OCI-M1 (cell line): ENCODE measurements at places on chromosomes 16 and 17.
A peak's percentile ranks its signal among the peaks of the same experiment; 100 is the strongest.

DNA sequence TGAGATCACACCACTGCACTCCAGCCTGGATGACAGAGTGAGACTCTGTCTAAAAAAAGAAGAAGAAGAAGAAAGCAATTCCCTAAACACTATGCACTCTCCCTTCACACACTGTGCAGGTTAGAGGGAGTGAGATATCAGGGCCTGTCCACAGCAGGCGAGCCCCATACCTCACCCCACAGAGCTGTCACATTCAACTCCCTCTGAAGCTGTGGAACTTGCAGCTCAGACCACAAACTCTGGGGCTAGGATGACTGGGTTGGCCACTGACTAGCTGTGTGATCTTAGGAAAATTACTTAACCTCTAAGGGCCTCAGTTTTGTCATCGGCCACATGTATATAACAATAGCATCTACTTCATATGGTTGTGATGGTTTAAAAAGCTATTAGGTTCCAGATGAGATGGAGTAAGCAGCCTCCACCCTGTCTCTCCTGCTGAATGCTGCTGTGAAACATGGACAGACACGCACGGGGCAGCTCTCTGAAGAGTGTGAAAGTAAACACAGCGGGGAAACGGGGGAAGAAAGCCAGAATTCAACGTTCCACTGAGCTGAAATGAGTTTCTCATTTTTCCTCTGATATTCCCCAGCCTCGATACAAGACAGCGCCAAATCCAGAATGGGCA, 13.6 kb upstream of the PYY start:
- no peak for DNase-seq

DNA sequence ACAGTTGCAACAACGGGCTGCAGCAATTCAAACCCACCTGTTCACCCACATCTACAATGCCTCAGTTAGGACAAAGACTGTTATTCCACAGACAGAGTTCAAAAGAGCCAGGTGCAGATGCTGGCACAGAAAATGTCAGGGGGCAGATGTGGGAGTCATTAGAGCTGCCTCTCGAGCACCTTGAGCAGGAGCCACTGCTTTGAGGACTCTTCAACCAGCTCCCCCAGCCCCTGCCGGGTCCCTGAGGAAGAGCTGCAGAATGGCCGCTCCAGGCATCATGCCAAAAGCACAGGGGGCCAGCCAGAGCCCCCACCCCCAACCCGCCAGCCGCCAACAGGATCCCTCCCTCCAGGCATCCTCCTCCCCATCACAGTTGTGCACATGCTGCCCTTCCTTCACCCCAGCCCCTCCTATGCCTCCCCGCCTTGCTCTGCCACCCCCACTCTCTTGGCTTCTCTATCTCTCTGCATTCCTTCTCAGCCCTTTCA, 20.8 kb downstream of the C17orf67 start:
- no peak for DNase-seq

DNA sequence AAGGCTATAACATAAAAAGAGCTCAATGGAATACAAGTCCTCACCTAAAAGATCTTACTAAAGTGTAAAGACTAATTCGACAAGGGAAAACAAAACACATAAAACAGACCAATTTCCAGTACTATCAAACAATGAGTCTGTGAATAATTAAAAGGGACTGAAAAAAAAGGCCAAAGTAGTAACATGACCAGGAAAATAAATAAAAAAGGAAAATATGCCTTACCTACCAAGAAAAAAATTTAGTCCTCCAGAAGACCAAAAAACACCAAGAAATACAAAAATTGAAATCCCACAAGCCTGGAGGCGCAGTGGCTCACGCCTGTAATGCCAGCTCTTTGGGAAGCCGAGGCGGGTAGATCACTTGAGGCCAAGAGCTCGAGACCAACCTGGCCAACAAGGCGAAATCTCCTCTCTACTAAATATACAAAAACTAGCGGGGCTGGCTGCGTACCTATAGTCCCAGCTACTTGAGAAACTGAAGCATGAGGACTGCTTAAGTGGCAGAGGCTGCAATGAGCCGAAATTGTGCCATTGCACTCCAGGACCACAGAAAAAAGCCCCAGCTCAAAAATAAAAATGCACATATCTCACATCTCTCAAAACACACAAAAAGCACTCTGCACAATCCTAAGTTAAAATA, 60.8 kb downstream of the TEX14 start:
- DNase-seq, result no peak

- no peak for DNase-seq
These were observed 1.2 kb downstream of the GNA13 start for GRCh38 chr17:65055280-65055707.

- no peak for DNase-seq
These were observed 79.0 kb downstream of the CA10 start for GRCh38 chr17:52079496-52079895.

- peak; percentile 7 for DNase-seq
These were observed 4.6 kb upstream of the SLC12A3 start for GRCh38 chr16:56860226-56861020.

- DNase-seq, result no peak
These were observed 37.9 kb downstream of the TSC2 start for GRCh38 chr16:2085669-2086068.

DNA sequence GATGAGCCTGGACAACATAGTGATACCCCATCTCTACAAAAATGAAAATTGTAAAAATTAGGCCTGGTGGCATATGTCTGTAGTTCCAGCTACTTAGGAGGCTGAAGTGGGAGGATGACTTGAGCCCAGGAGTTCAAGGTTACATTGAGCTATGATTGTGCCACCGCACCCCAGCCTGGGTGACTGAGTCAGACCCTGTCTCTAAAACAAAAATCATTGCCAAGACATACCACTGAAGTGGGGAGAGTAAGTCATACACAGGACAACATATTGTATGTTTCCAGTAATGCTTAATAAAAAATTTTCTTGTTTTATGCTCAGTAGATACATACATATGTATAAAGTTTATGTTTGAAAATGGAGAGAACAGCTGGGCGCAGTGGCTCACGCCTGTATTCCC, 39.2 kb downstream of the NDE1 start:
- DNase-seq, result no peak

DNA sequence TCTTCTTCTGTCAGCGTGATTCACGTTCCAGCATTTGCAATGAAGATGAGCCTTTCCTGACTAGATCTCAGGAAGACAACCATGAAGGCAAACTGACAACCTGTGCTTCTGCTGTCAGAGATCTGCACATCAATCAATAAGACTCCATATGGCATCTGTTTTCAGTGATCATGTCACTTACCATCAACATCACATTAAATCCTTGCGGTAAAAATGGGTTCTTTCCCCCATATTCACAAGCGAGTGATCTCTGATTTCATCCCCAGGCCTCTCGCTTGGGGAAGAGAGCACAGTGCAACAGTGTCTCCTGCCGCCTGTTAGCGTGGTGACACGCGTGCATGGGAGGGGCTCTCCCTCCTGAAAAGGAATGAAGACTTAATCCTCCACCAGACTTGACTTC, 11.1 kb downstream of the NACA2 start:
- no peak for DNase-seq

DNA sequence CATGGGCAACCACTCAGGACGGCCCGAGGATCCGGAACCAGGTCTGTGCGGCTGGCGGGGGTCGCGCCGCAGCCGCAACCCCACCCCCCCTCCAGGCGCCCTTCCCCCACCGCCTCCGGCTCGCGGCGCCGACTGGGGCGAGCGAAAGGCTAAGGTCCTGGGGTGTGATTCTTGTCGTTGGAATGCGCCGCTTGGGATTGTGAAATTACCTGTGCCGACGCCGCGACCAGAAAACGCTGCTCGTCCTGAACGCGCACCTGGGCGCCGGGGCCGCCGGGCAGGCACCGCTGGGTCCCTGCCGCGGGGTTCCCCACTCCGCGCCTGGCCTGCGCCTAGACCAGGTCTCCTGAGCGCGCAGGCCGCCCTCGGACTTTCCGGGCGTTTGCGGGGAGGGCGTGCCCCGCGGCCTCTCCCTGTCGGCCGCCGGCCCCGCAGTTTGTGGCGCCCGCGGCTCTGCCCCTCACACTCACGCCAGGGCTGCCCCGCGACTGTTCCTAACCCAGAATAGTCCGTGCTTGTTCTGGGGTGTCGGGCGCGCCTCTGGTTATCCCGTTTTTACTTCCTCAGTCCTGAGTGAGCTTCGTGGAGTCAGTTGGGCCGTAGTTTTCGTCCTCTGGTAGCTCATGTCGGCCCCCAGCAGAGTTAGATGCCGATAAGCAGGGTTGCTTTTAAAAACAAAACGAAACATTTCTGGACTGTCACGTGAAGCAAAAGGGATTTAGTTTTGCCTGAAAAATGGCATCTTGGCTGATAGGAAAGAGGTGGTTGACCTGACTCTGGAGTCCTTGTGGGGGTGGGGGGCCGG, 147.2 kb downstream of the SPECC1 start:
- peak; percentile 58 for DNase-seq

DNA sequence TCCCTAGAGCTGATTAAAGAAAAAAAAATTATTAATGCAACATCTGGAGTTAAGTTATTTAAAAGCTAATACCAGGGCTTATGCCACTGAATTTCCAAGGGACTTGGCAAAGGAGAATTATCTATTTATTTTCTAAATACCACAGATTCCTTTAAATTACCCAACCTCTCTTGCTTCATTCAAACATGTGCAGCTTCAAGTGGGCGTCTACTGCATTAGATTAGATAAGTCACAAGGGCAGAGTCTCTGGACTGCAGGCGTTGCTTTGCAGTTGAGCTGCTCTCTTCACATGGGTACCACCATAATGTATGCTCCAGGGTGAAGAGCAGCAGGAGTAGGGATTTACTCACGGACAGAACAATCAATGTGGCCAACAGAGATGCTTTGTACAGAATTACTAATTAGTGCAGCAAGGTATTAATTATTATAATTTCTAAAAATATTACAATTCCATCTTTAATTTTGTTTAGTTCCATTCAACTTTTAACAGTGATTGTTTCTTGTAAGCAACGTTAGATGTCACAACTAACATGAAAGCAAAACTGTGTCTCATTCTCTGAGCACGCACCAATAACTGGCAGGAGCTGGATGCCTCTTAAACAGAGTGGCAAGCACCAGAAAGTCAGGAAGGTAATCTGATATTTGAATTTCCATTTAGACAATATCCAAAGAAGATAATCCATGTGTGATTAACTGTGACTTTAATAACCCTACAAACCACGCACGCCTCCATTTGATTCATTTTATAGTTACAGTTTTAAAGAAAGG, 214.2 kb downstream of the STX8 start:
- peak; percentile 18 for DNase-seq

- no peak for DNase-seq
These were observed 371.5 kb downstream of the SEC14L1 start for GRCh38 chr17:77512062-77512946.

- peak; percentile 97 for DNase-seq
These were observed 3.2 kb upstream of the DBNDD1 start for GRCh38 chr16:90022209-90023077.

- no peak for DNase-seq
These were observed 4.2 kb downstream of the BCL7C start for GRCh38 chr16:30889721-30890120.

DNA sequence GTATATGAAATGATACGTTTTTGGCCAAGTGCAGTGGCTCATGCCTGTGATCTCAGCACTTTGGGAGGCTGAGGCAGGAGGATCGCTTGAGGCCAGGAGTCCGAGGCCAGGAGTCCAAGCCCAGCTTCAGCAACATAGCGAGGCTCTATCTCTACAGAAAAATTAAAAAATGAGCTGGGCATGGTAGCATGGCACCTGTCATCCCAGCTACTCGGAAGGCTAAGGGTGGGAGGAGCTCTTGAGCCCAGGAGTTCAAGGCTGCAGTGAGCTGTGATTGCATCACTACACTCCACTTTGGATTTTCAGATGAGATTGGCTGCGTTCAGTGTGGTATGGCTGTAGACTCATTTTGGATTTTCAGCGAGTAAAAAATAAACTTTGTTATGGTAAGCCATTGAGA, 112.4 kb downstream of the DNAH3 start:
- DNase-seq, result no peak

DNA sequence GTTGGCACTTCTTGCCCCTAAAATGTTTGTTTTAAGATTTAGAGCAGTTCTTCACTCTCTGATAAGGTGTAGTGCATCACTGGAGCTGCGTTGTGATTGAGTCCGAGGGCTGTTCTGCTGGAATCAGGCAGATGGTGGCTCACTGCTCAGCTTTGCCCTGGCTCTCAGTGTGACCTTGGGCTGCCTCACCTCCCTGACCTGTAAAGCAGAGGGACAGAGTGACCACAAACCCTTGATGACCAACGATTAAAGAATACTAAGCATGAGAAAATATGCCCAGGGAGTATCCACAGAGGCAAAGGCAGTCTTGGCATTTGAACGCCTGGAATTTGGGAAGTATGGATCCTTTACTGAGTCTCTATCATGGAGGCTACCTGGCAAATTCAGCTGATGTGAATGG, 18.1 kb downstream of the CMIP start:
- no peak for DNase-seq

DNA sequence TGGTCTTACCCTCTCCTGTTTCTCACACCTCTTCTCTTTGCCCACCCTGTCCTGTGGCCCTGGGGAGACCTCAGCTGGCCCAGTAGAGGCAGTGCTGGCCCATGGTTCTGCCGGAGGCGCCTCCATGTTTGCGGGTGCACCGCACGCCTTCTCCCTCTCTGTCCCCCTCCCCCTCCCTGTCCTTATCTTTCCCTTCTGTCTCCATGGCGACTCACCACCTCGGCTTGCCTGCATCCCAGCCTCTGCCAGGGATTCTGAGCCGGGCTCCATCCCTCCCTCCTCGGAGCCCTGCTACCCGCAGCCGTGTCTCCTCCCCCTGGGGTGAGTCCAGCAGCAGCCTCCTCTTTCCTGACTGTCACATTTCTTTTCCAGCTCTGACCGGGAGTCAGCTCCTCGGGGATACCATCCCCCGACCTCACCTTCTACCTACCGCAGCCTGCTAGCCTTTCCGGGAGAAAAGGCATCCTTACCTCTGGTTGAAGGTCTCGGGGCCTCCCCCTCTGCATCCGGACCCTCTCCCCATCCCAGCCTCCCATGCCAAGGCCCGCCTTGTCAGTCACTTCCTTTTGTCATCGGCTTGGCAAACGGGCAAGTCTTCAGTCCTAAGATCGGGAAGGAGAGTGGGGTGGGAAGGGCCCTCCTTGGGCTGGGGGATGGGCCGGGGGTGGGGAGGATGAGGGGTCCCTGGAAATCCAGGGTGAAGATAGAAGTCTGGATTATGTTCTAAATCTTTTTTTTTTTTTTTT, at the start of gene RNF112:
Gene RNF112 (plus strand): TSS at position 358 of the 746 bp plus-strand sequence. CDS start 177 bp downstream, at position 535.
- DNase-seq, result no peak

DNA sequence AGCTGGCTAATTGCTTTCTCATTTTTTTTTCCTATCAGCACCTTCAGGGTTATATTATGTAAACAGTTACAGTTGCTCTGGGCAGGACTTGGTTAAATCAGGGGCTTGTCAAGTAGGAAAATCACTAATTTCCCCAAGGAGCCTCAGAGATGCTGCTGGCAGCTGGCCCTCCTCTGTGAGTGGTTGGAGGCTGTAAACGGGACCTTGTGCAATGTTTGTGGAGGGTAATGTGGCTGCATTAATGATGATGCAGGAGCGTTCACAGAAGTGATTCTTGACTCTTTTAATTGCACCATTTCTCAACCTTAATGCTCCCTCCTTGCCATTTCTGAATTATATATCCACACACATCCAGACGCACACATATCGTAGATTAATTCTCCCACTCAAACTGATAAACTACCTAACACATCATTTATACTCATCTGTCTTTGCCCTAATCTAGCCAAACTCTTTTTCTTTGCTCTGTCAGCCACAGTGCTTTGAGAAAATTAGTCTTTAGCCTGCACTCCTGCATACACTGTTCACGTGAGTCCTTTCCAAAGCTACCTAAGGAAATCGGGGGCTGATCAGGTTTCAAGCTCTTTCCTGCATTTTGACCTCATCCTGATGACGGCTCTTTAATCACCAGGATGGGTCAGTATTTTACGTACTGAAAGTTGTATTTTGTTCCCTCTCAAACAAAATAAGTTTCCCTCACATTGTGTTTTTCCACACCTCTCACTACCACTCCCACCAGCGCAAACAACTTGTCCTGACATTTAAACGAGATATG, 154.4 kb upstream of the PIRT start:
- DNase-seq, result no peak
